Gastroesophageal sphincter (tissue), 4 donors: ENCODE measurements at places on chromosomes 3 and 15. TPM values are rescaled to one million over a fixed set of nuclear protein-coding genes. Genes with fewer than 3 reads are reported as not detected.

- peaks cover 5% of the 10 kb centered on the region for H3K4me1 ChIP-seq
- no peak overlapping the region for H3K27ac ChIP-seq
- no peaks in the 10 kb centered on the region for H3K27me3 ChIP-seq
- no peak overlapping the region for H3K4me3 ChIP-seq
- H3K36me3 ChIP-seq: no peaks in the 10 kb centered on the region
Observed at GRCh38 chr3:73572368-73572767, 52.4 kb downstream of the PDZRN3 start.

DNA sequence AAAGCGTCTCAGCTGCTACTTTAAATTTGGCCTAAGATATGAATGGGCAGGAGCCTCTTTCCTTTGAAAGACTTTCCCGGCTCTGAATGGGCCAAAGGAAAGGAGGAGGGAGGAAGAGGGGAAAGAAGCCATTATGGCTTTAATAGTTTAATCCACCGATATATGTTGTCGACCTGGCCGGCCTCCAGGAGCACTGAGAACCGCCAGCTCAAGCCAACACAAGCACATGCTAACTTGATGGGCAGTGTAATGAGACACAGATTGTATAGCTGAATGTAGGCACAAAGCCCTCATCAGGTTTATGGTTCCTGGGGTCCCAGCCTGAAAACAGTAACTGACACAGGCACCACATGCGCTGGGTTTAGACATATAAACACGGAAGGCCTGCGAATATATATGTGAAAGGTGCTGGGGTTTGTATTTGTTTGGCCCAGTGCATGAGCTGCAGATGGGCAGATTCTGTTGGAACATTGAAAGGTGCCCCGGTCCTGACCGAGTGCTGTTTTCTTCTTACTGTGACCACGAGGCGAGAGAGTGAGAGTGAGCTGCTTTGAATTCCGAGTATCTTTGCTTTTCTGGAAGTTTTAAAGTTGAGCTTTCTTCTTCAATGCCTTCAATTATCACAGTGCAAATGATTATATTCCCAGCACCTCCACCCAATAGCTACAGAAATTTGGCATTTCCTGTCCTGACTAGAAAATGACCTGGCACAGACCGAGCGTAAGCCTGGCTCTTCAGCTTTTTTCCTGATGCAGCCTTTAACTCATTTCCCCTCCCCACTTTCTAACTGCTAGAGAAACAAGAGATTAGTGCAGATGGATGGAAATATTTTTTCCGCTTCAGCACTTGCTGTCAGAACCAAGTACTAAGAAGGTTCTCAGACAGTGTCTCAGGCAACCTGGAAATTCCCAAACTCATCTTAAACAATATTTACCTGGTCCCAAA, 267.3 kb downstream of the RORA start:
- no peaks in the 10 kb centered on the region for H3K36me3 ChIP-seq
- no peak for ATAC-seq
- H3K27me3 ChIP-seq: no peaks in the 10 kb centered on the region
- H3K27ac ChIP-seq: peak overlapping the region; percentile 36
- H3K4me3 ChIP-seq: no peak overlapping the region

- no peaks in the 10 kb centered on the region for H3K27me3 ChIP-seq
- H3K4me3 ChIP-seq: no peak overlapping the region
- no peaks in the 10 kb centered on the region for H3K4me1 ChIP-seq
- peaks cover 5% of the 10 kb centered on the region for H3K36me3 ChIP-seq
Observed at GRCh38 chr3:17546500-17547255, 195.8 kb downstream of the TBC1D5 start.

DNA sequence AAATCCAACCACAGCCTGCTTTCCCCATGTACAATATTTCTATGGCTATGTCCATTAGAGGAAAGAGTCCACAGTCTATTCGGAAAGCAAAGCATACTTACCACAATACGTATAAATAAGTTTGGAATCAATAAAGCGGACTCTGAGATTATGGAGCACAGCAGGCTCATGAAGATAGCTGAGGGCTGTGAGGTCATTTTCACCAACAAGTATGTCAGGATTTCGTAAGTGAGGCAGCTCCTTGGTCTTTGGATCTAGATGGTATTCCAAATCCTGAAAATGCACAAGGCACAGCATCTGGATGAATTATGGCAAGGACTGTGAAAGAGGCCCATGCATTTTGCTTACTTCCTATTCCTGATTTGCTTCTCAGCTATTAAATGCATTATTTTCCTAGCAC, 100.4 kb downstream of the MYO5A start:
- no peak for ATAC-seq
- no peaks in the 10 kb centered on the region for H3K27me3 ChIP-seq
- no peak overlapping the region for H3K4me3 ChIP-seq
- H3K27ac ChIP-seq: no peak overlapping the region
- no peaks in the 10 kb centered on the region for H3K36me3 ChIP-seq

GRCh38 chr3:153001210-153002078, 160.6 kb upstream of the RAP2B start:
- no peak overlapping the region for H3K4me3 ChIP-seq
- no peaks in the 10 kb centered on the region for H3K27me3 ChIP-seq
- ATAC-seq: no peak

- H3K27ac ChIP-seq: no peak overlapping the region
- no peaks in the 10 kb centered on the region for H3K27me3 ChIP-seq
- H3K36me3 ChIP-seq: peaks cover 98% of the 10 kb centered on the region
- ATAC-seq: no peak
- no peaks in the 10 kb centered on the region for H3K4me1 ChIP-seq
- no peak overlapping the region for H3K4me3 ChIP-seq
Observed at GRCh38 chr15:90471769-90472168, 58.0 kb upstream of the CRTC3 start.

DNA sequence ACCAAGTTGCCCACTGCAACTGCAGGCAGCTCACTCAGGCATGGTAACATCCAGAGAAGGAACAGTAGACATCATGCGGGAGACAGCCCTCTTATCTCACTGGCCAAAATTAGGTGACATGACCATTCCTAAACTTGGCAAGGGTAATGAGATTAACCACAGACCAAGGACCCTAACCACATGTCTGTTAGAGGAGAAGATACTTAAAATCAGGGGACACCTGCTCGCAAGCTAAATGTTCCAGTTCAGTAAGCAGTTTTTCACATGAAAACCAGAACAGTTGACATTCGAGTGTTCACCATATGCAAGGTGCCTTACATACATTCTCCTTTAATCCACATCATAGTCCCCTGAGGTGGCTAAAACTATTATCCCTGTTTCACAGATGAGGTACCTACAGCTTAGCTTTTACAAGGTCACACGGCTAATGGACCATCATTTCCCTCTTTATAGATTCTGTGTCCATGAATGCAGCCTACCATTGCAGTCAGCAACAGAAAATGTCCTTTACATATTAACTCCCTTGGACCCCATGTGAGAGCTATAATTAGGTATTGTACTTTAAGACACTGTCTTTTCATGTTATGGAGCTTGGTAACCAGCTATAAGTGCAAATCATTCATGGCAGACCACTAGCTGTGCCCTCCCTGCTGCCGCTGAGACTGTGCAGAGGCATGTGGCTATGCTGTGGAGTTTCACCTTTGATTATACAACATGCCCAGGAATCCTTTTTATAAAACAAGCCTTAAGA, 154.1 kb downstream of the LIPC start:
- H3K36me3 ChIP-seq: no peaks in the 10 kb centered on the region
- no peak overlapping the region for H3K4me3 ChIP-seq
- H3K4me1 ChIP-seq: no peaks in the 10 kb centered on the region
- H3K27ac ChIP-seq: no peak overlapping the region

GRCh38 chr3:186217820-186218164, 108.9 kb upstream of the ETV5 start:
- peaks cover 10% of the 10 kb centered on the region for H3K4me1 ChIP-seq
- H3K27ac ChIP-seq: no peak overlapping the region
- no peak for ATAC-seq
- no peaks in the 10 kb centered on the region for H3K27me3 ChIP-seq
- no peak overlapping the region for H3K4me3 ChIP-seq

DNA sequence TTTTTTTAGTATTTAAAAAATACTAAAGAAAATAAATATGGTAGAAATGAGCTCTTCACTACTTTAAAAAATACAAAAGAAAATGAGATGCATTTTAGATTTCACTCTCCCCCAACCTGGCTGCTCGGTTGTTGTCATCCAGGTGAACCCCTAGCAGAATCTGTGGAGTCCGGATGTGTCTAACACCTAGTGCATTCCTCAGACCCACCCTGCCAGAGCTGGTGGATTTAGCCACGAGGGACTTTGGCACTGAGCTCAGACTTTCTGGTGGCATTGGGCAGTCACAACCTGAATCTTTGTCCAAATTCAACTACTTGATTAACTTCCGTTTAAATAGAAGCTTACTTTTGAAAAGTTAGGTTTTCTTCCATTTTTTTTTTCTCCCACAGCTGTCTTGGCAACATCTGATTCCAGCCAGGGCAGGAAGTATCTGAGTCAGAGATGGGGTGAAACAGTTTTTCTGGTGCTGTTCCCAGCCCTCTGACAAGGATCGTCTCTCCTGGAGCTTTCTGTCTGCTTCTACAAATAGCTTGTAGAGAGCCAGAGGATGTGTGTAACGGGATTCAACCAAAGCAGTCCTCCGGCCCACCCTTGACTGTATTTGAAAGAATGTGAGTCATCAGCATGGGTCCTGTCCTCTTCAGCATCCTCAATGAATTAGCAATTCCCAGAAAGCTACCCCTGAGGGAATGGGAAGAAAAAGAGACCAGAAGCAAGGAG, 301.8 kb upstream of the MCTP2 start:
- peak; percentile 97 for ATAC-seq
- H3K27ac ChIP-seq: no peak overlapping the region
- no peaks in the 10 kb centered on the region for H3K27me3 ChIP-seq
- H3K4me1 ChIP-seq: no peaks in the 10 kb centered on the region
- H3K36me3 ChIP-seq: no peaks in the 10 kb centered on the region
- no peak overlapping the region for H3K4me3 ChIP-seq

DNA sequence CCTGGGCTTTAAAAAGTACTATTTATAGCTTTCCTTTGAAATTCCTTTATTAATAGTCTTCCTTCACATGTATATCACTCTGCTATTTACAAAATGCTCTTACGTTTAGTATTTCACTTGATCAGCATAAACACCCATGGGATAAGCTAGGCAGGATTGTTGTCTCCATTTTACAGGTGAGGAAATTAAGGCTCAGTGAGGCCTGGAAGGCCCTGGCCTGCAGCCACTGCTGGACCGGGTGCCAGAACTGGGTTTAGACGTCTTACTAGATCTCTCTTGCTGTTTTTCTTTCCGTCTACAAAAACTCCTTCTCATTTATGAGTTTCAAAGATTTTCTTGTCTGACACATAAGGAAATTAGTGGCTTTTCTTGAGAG, 236.4 kb downstream of the LPP start:
- H3K4me1 ChIP-seq: peaks cover 25% of the 10 kb centered on the region
- ATAC-seq: no peak
- no peaks in the 10 kb centered on the region for H3K36me3 ChIP-seq
- no peak overlapping the region for H3K4me3 ChIP-seq
- H3K27ac ChIP-seq: peak overlapping the region; percentile 75

- ATAC-seq: no peak
- no peak overlapping the region for H3K27ac ChIP-seq
- H3K4me1 ChIP-seq: no peaks in the 10 kb centered on the region
- H3K4me3 ChIP-seq: no peak overlapping the region
- peaks cover 16% of the 10 kb centered on the region for H3K27me3 ChIP-seq
Observed at GRCh38 chr3:141191097-141191749, 40.4 kb upstream of the PXYLP1 start.

DNA sequence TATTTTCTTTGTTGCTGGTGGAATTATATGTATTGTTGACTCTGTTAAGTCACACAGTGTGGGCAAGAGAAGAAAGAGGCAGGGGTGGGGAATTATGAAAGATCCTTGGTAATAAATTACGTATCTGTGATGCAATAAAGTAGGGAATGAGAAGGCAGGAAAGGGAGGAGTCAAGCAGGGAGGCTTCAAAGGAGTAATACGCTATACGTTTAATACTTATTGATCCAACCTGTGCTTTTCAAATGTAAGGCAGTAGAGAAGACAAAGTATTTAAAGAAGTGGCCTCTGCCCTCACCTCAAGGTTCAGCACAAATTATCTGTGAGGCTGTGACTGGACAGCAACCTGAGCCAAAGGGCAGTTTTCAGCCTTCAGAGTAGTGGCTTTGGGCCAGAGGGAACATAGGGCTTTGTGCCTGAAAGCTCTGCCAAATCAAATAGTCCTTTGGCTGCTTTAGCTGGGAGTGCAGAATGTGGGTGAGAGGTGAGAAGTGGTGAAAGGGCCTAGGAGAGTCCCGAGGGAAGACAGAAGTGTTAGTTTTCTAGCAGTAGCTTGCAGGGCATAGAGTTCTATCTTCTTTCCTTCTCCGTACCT, 1.2 kb upstream of the PLIN1 start:
- H3K36me3 ChIP-seq: no peaks in the 10 kb centered on the region
- peak overlapping the region; percentile 80 for H3K27ac ChIP-seq

DNA sequence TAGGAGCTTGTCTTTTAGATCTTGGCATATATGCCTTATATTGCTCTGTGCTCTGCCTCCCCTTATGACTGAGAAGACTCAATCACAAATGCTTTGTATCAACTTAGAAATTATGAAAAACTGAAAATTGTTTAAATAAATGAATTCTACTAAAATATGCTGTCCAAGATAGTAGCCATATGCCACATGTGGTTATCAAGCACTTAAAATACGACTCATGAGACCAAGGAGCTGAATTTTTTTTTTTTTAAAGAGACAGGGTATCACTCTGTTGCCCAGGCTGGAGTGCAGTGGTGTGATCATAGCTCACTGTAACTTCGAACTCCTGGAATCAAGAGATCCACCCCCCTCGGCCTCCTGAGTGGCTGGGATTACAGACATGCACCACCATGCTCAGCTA, 118.3 kb downstream of the RFTN1 start:
- no peak overlapping the region for H3K4me3 ChIP-seq
- H3K27ac ChIP-seq: no peak overlapping the region
- no peaks in the 10 kb centered on the region for H3K27me3 ChIP-seq

- no peaks in the 10 kb centered on the region for H3K36me3 ChIP-seq
- H3K4me3 ChIP-seq: no peak overlapping the region
- no peaks in the 10 kb centered on the region for H3K4me1 ChIP-seq
- H3K27me3 ChIP-seq: no peaks in the 10 kb centered on the region
- no peak overlapping the region for H3K27ac ChIP-seq
Observed at GRCh38 chr15:25903024-25903581, 40.0 kb upstream of the ATP10A start.

DNA sequence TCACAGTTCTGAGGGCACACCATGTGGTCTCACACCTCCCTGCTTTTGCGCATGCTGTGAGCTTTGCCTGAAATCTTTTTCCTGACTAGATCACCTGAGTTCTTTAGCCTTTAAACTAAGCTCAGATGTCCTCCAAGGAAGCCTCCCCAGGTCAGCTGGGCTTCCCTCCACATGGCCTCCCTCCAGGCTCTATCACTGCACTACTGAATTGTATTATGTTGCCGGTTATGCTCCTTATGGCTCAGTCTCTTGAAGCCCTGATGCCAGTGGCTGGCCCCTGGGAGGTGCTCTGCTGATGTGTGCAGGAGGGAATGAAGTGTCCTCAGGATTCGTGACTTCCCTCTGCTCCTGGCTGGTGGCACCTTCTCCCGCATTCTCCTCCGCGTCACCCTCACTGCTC, 93.3 kb upstream of the BLM start:
- H3K27me3 ChIP-seq: no peaks in the 10 kb centered on the region
- H3K36me3 ChIP-seq: no peaks in the 10 kb centered on the region

GRCh38 chr3:186852994-186853393, 10.5 kb downstream of the ADIPOQ start:
- no peak overlapping the region for H3K27ac ChIP-seq
- H3K4me1 ChIP-seq: no peaks in the 10 kb centered on the region
- no peaks in the 10 kb centered on the region for H3K27me3 ChIP-seq
- no peaks in the 10 kb centered on the region for H3K36me3 ChIP-seq
- no peak for ATAC-seq
- no peak overlapping the region for H3K4me3 ChIP-seq

CIB2 gene
- 7.1 TPM for total RNA-seq

ADAMTS17 gene
- 14.0 TPM for total RNA-seq

EAF2 gene
- 4.8 TPM for total RNA-seq

ZNF35 gene
- total RNA-seq: 27.6 TPM

ABHD17C gene
- total RNA-seq: 1.8 TPM

RTP1 gene
- total RNA-seq: not detected

KBTBD13 gene
- not detected for total RNA-seq

TM4SF18 gene
- total RNA-seq: 1.7 TPM
